Amygdala (tissue), 56 donors: ENCODE measurements at places on chromosomes 4 and X.

- no peak for DNase-seq
Measured at GRCh38 chrX:13279279-13280018, 40.4 kb downstream of the ATXN3L start.

DNA sequence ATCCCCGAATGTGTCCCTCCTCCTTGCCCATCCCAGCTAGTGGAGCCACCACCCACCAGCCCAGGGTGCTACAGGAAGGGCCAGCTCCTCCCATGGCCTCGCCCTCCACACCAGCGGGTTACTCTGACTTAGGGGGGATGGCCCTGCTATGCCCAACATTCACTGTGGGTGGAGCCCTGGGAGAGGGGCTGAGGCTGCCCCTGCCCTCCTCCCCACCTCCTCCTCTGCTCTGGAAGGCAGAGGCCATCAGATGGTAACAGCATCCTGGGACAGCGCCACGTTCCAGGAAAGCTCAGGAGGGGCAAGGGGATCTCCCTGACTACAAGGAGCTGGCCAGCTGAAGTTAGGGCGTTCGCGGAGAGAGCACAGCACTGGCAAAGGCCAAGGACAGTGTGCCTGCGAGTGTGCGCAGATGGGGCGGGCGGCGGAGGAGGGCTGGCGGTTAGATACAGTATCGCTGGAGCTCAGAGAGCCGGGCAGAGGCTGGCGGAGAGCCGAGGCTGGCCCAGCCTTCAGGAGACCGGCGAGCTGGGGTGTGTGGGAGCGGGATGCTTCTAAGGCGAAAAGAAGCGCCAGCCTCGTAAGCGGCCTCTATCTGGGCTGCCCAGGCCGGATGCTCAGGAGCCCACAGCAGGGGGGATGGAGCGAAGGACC is 1.5 kb downstream of the JAKMIP1 start:
- no peak for DNase-seq

DNA sequence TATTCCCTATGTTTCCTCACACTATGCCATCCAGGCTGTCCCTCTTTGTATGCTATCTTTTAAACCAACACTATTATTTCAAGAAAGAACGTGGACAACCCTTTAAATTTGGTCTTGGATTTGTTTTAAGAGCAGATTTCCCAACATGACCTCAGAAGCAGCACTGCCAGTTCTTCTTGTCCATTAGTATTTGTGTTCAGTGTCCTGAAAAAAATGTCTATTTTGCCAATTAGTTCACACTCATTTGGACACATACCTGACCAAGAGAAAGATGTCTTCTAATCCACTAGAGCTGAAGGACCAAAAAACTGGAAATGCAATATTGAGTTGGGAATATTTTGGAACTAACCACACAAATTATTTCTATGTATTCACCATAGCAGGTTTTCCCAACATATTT is 223.2 kb upstream of the CNKSR2 start:
- DNase-seq: no peak

GRCh38 chr4:7017446-7018048 is 25.6 kb upstream of the TADA2B start:
- peak; percentile 62 for DNase-seq

GRCh38 chr4:77773101-77773500 is 46.1 kb downstream of the CNOT6L start:
- DNase-seq: no peak

DNA sequence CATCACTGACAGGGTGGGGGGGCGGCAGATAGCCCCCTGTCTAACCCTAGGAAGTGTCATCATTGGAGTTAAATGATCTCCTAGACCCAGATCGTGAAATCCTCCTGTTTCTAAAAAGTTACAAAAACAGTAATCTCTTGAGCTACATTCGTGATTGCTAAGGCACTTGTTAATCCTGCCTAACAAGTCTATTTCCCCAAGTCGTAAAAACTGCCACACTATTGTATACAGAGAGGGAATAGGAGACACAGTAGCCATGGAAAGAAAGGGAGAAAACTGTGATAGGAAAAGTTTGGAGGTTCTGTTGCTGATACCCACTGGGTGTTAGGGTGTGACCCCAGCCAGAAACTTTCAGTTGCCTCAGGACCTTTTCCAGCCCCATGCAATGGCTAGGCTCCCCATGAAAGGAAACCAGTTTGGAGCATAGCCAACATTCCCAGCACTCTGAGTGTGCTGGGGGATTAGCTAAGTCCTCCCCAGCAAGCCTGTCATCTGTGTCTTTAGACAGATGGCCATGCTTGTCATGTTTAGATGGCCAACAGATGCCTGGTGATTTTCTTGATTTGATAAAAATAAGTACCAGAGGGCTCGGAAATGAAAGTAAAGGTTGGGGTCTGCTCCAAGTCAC is 63.3 kb upstream of the ANXA10 start:
- DNase-seq: no peak

- DNase-seq: no peak
Measured at GRCh38 chrX:103791228-103791627, 14.6 kb downstream of the PLP1 start.

DNA sequence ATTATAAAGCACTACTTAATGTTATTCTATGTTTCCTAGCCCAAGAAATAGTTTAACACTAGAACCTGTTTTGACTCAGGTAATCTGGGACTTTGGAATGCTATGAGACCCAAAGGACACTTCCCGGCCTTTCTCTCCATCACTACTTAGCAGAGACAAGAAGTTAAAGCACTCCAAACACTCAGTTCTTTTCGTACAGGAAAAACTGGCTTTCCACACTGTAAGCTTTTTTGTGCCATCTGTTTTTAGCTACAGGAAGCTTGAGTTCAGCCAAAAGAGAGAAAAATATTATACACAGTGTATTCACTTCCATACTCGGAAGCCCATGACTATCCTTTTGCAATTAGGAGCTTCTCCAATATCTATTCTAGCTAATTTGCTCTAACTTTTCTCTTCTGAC is 7.9 kb upstream of the FGF13 start:
- no peak for DNase-seq

GRCh38 chr4:1508161-1509160 is 102.2 kb upstream of the NKX1-1 start:
- DNase-seq: no peak

DNA sequence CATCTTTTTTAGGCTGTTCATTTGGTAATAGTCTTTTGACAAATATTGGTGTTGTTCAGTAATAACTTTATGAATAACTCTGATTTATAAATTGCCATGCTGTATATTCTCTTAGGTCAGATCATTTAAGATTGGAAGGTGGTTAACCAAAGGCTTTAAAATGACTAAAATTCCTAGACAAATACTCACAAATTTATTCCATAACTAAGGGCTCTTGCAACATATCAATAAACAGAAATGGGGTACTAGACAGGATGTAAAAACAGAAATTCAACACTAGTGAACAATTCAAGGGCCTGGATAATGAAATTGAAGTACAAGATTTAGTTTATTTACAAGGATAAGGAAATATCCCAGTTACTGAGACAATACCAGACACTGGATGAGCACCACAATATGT is 328.6 kb downstream of the PCDH19 start:
- no peak for DNase-seq

GRCh38 chr4:26452565-26453531 is 37.4 kb downstream of the CCKAR start:
- DNase-seq: no peak

- no peak for DNase-seq
Measured at GRCh38 chr4:187286525-187286924, 562.9 kb upstream of the FAT1 start.

- DNase-seq: no peak
Measured at GRCh38 chr4:48134081-48134480, at the start of gene TXK. Gene TXK (minus strand): TSS chr4:48134250. CDS start chr4:48134170, 80 bp downstream.
